ENCODE measurements at places on chromosomes 2 and 18.

GRCh38 chr18:57269756-57270155, 82.6 kb upstream of the ST8SIA3 start:
- DNase-seq = no peak

GRCh38 chr2:239636808-239637207, 236.0 kb upstream of the HDAC4 start:
- DNase-seq = no peak

GRCh38 chr2:12120281-12121150, 374.1 kb downstream of the LPIN1 start:
- no peak for DNase-seq

DNA sequence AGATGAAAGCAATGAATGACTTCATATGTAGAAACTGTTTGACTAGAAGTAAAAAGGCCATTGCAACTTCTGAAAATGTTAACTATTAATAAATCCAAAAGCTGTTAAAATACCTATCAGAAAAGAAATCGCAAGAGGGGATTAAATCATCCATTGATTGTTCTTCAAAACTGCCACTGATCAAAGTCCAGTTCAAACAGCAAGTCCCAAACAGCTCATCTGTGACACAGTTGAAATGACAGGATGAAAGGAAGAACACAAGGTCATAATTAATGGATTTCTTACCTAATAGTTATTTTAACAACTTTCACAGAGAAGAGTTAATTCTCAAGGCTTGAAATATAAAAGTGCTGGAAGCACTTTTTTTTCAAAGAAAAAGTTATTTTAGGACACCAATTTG, 90.4 kb downstream of the SESTD1 start:
- DNase-seq = no peak

- DNase-seq = no peak
These were observed 18.4 kb downstream of the RIOK3 start for GRCh38 chr18:23471486-23471885.

GRCh38 chr2:12478151-12479064, 238.3 kb upstream of the TRIB2 start:
- DNase-seq = no peak

DNA sequence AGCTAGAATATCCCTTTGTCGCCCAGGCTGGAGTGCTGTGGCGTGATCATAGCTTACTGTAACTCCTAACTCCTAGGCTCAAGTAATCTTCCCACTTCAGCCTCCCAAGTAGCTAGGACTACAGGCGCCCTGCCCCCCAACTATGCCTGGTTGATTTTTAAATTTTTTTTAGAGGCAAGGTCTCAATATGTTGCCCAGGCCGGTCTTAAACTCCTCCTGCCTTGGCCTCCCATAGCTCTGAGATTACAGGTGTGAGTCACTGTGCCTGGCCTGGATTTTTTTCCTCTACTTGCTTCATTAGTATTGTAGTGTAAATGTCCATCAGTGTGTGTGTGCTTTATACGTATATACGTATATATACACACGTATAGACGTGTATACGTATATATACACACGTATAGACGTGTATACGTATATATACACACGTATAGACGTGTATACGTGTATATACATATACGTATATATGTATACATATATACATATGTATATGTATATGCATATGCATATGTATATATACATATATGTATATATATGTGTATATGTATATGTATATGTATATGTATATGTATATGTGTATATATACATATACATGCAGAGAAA, 124.4 kb downstream of the DIS3L2 start:
- DNase-seq = no peak

- DNase-seq = peak; percentile 46
These were observed 8.9 kb downstream of the TNS1 start for GRCh38 chr2:217993817-217994463.

DNA sequence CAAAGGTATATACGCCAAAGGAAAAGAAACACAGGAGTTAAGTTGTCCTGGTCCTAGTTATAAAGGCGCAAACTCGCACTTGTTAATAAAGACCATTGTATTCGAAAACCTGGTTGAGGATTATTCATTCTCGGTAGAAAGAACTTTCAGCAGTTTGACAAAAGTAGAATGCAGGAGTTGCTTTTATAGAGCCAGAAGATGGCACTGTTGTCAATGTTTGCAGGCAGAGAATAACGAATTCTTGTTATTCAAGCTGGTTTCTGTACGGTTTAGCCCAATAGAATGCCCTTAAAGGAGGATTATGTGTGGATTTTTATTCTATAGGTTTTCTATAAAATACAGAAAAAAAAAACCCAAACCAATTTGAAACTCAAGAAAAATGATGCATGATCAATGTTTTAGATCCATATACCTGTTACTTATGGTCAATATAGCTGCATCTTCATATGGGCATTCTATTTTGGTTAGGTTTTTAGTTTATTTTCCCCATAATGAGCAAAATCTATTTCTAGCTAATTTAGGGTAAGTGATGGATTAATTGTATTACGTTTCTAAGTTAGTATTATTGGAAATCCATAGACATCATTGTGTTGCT, 510.3 kb downstream of the PLCL1 start:
- no peak for DNase-seq

- DNase-seq = no peak
These were observed 42.9 kb downstream of the RBKS start for GRCh38 chr2:27847333-27847732.

DNA sequence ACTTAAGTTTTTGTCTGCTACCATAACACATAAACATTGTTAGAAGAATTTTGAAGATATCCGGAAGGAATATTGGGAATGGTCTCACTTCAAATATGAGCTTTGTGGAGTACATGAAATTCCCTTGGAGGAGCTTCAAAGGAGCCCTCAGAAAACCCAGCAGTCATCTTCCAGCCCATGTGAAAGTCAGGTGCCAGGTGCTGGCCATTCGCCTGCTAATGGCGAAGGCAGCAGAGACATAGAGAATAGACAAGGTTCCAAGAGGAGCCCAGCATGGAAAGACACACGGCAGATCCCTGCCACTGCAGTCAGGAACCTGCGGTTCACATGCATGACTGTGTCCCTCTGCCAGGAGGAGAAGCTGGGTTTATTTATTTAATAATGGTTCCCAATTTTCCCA, 40.0 kb upstream of the EPG5 start:
- no peak for DNase-seq

DNA sequence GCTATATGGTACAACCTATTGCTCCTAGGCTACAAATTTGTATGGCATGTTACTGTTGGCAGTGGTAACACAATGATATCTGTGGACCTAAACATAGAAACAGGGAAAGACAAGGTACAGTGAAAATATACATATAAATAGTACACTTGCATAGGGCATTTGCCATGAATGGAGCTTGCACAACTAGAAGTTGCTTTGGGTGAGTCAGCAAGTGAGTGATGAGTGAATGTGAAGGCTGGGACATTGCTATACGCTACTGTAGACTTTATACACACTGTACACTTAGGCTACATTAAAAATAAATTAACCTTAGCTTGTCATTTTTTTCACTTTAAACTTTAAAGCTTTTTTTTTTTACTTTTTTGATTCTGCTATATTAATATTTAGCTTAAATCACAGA, 500.0 kb upstream of the SETBP1 start:
- DNase-seq = no peak

DNA sequence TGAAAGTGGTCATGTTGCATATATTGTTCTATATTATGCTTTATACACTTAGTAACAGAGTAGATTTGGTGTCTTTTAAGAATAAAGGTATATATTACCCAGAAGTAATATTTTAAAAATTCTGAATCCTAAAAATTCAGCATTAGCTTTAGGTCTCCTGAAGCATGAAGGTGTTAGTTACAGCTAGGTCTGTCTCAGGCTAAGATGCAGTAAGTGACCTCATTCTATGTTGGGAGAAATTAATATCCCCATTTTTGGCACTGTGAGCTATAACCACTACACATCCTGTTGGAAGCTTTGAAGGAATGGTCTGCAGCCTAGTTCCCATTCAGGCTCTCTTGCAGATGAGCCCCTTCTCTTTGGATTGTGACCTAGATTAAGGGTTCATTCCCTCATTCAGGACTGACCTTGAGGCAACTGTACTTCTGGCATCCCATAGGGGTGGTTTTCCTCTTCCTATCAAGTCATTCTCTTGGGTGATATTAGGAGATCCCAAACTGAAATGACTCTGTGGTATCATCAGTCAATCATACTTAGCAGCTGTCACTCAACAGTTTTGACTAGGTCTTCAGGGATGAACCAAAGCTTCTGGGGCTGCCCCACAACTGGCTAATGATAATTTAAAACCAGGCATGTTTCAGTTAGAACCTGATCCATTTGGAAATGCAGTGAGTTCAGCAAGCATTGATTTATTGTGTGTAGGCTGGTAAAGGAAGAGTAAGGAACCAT, 117.7 kb downstream of the GPD2 start:
- DNase-seq = no peak

- DNase-seq = no peak
These were observed 76.9 kb downstream of the USP40 start for GRCh38 chr2:233489666-233490065.

- DNase-seq = no peak
These were observed 36.1 kb upstream of the MPPE1 start for GRCh38 chr18:11944252-11944651.

DNA sequence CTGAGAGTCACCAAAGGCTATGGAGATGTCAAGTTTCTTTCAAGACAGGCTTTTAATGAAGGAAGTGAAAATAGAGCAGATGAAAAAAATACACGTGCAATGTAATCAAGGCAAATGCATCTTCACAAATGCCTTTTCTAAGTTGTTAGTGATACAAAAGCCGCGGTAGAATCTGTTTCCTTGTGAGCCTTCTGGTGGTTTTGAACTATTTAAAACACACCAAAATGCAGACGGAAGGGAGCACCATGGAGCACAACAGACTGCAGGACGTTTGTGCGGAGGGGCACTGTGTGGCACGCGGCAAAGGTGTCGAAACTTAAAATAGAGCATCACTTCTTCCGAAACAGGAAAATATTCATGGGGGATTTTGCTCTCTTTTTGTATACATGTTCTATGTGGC, 65.0 kb upstream of the BOD1L2 start:
- DNase-seq = no peak

- no peak for DNase-seq
These were observed 234.4 kb downstream of the SOCS6 start for GRCh38 chr18:70523035-70523791.

DNA sequence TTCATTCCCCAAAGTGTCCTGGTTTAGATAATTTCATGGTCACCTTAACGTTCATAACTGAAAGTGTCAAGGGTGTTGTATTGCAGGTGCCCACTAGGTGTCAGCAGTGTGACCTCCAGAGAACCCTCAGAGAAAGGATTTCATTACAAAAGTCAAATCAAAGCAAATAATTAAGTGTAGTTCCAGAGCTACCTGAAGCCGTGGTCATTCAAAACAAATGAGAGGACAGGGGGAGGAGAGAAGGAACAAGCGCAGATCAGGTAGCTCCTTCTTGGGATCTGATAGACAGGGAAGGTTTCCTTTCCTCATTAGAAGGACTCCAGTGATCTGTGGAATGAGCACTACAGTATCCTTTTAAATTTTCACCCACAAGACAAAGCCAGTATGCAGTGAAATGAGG, at the start of gene SLC9A4:
Gene SLC9A4, plus strand, starts transcription at position 207 of the 400 bp plus-strand sequence. CDS start 534 bp downstream, outside the sequence.
- DNase-seq = peak; percentile 55

DNA sequence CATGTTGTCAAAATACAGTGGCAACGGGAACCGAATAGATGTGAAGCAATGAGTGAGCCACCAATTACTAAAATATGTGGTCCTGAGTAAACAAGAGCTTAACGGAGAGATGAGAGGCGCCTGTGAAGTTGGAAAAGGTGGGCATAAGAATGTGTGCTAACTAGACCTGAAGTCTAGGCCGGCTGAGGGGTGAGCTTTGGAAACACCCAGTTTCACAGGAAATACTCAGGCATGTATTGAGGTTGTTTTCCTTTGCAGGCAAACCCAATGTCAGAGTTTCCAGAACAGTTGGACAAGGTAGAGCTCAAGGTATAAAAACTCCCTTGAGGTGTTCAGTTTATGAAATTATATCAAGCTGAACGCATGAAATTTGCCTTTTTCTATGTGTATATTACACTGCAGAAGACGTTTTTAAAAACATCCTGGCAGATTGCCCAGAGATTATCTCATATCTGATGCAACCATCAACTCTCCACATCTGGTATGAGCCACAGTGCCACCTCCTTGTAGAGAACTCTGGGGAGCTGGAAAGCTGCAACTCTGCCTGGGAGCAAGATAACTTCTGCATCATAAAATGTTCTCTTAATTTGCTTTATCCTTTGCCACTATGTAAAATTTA, 3.9 kb upstream of the WDSUB1 start:
- peak; percentile 23 for DNase-seq

- DNase-seq = no peak
These were observed 15.3 kb downstream of the CNOT11 start for GRCh38 chr2:101267671-101268656.

- peak; percentile 22 for DNase-seq
These were observed 96.6 kb upstream of the NOSTRIN start for GRCh38 chr2:168705534-168706470.

DNA sequence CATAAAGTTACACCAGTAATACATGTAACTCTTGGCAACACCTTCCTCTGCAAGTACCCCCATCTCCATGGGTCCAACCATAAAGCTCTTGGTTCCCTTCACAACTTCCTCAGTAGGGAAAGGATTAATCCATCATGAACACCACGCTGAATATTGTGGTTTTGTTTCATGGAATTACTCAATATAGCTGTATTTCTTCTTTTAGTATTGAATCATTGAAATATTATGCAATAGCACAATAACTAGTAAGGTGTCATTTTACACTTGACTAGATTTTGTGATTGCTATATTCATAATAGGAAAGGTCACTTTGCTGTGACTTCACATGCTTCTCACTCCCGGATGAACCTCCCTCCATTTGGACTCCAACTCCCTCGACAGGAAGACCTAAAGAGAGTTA, 29.7 kb upstream of the PID1 start:
- DNase-seq = no peak

DNA sequence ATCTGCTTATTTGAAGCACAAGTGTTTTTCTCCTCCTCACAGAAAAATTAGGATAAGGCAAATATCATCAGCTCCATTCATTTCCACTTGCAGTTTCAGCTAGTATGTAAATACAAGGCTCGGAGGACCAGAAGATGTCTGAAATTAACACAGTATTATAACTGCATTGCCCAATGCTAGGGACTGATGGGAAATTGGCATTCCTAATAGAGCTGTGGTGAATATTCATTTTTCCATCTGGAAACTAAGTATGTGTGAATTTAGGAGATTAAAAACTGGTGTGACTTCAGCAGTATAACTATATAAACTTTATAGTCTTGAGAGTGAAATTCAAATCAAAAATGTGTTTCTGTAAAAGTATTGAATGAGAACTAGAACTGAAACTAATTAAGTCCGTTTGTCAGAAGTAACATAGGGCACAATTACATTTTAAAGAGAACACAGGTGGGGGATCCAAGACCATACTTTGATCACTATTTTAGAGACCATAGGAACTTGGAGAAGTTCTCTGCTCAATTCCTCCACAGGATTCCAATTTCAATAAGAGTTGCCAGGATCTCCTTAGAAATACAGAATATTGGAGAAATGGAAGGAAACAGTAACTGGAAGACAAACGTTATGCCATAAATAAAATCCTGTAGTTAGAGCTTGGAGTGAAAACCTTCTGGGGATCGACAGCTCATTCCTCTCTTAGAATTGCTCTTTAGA, 12.1 kb upstream of the ITGA6 start:
- no peak for DNase-seq

- no peak for DNase-seq
These were observed 67.0 kb upstream of the TNFRSF11A start for GRCh38 chr18:62258093-62258492.

GRCh38 chr18:3931013-3931315, 481.0 kb downstream of the TGIF1 start:
- no peak for DNase-seq
